ENCODE measurements at places on chromosomes 2 and 18.

GRCh38 chr18:69330385-69331005 lies 70.2 kb upstream of the DOK6 start:
- no peak for DNase-seq

DNA sequence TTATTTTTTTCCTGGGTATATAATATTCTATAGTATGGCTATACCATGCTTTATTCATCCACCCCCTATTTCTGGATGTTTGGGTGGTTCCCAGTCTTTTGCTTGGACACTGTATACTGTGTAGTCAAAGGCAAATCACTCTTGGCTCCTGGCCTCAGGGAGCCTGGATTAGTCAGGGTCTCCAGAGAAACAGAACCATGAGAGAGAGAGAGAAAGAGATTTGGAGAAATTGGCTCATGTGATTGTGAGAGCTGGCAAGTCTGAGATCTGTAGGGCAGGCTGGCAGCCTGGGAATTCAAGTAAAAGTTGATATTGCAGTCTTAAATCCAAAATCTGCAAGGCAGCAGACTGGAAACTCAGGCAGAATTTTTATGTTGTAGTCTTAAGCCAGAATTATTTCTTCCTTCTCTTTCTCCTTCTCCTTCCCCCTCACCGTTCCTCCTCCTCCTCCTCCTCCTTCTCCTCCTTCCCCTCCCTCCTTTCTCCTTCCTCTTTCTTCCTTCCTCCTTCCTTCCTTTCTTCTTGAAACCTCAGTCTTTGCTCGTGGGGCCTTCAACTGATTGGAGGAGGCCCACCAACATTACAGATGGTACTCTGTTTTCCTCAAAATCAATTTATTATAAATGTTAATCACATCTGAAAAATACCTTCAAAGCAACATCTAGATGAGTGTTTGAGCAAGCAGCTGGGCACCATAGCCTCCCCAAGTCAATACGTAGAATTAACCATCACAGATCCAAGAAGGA lies 33.0 kb downstream of the CTIF start:
- no peak for DNase-seq

DNA sequence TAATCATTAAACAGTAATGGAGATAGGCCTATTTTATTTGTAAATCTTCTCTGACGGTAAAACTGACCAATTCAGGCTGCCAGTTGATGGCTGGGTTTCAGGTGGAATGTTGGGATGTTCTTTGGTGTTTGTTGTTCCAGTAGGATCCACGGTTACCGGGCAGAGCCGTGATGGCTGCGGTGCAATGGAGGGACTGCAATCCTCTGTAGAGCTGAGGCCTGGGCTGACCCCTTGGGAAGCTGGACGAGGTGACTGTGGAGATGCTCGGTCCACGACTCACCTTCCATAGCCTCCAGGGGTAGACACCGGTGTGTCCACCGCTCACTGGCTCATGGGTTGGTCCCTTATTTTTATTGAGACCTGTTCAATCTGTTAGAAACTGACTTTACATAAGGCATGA lies 42.5 kb downstream of the ZNF519 start:
- DNase-seq: no peak

GRCh38 chr2:234165421-234165820 lies 114.9 kb downstream of the SPP2 start:
- no peak for DNase-seq

DNA sequence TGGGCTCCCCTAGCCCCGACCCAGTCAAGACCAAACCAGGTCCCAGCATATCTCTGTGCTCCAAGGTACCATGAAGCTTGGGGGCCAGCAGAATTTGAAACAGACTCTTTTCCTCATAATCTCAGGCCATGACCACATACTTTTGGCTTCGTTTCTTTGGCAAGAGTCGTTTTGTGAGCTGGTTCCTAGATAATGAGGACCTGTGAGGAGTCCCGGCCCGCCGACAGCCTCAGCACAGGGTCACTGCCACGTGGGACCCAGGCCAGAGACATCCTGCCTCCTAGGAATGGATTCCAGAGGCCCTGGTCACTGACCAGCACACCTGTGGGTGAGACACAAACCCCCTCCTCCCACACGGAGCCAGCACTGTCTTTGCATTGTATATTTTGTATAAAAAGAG lies 73.5 kb downstream of the VAPA start:
- no peak for DNase-seq

DNA sequence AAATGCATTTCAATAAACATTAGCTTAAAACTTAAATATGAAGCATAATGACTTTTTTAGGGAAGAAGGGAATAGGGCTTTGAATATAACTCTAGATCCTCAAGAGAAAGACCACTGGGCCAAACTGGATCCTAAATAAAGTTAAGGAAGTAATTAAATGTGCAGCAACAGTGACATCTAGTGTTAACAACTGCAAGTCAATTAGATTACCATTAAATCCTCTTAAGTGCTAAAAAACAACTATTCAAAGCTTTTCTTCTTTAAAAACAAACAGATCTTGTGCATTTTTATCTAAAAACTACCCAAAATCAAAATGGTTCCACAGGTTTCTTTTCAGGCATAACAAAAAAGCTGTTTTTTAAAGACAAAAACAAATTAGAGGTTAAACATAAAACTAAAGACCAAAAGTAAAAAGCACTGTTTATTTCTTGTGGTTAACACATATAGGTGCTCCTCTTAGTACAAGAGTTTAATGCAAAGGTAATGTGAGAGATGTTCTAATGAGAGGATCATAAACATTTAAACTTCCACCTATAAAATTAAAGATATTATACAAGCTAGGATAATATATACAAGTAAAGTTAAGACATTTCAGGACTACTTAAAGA lies 111.4 kb downstream of the THADA start:
- no peak for DNase-seq

DNA sequence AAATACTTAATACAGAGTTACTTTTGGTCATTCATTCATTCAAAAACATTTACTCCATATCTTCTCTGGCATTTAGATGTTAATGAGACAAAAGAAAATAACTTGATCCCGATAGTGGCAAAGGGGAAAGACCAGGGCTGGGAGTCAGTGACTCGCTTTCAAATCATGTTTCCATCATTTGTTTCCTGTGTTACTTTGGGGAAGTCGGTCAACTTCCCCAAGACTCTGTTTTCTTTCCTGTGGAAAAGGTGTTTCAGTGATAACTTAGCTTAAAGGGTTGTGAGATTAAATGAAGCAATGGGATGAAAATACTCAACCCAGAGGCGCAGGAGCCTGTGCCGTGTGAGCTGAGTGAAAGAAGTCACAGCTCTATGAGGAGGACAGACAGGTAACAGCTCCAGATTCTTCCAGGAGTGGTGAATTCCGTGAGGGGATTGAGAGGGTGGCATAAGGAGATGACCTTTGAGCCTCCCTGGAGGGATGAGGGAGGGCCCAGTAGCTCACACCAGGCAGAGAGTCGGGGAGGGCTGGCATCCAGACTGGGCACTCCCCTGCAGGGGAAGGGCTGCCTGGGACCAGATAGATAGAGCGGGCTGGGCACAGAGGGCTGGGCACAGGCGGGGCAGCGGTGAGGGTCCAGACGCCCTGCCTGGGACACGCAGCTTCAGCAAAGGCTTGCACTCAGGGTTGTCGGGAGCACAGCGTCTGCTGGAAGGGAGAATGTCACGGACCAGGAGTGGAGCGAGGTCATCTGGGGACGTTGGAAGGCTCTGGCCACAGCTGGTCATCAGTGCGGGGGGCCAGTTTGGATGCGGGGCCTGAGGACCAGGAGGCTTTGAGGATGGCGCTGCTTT lies 70.1 kb downstream of the TSHZ1 start:
- DNase-seq: no peak

- DNase-seq: no peak
Observed at GRCh38 chr2:241943209-241943850, 73.8 kb downstream of the RTP5 start.
